Amniotic epithelial cell (primary cell): ENCODE measurements at places on chromosomes 7 and 10.

- DNase-seq, result no peak
Observed at GRCh38 chr7:157523371-157523765, 186.6 kb downstream of the DNAJB6 start.

DNA sequence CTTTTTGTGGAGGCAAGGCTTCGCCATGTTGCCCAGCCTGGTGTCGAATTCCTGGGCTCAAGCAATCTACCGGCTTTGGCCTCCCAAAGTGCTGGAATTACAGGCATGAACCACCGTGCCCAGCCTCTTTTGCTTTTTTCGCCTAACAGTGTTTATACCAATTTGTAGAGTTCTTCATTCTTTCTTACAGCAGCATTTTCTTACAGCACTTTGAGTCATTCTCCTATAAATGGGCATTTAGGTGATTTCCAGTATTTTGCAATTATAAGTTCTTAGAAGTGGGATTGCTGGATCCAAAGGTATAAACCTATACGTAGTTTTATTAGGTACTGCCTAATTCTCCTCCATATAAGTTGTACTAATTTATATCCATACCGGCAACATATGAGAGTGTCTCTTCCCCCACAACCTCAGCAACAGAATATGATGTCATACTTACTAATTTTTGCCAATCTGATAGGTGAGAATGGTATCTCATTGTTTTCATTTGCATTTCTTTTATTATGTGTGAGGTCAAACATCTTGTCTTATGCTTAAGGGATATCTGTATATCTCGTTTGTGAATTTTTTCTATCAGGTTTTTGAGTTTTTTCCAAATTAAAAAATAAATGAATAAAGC is 39.1 kb downstream of the SUFU start:
- DNase-seq, result peak; percentile 50

GRCh38 chr7:34025600-34025999 is 120.3 kb downstream of the BMPER start:
- no peak for DNase-seq

- no peak for DNase-seq
Observed at GRCh38 chr10:71780719-71781118, 7.4 kb upstream of the VSIR start.

GRCh38 chr7:134209322-134210015 is 82.3 kb downstream of the LRGUK start:
- no peak for DNase-seq

DNA sequence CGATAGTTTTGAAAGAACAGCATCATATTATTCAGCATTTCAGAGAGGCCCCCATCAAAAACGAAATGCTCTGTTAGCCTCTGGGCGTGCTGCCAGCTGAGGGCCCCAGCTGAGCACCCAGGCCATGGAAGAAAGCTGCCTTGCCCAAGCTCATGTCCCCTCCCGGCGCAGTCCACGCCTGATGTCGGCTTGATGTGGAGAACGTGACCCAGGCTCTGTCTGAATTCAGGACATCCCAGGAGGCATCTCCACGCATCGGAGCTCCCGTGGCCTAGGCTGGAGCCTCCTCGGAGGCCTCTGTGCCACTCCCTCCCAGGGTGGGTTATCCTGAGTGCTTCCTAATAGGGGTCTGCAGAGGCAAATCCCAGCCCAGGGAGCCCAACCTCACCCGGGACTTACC is 218.3 kb upstream of the AKR1E2 start:
- no peak for DNase-seq

- no peak for DNase-seq
Observed at GRCh38 chr7:139264220-139264619, 33.2 kb downstream of the UBN2 start.

GRCh38 chr7:43276547-43276946 is 164.1 kb downstream of the HECW1 start:
- no peak for DNase-seq

DNA sequence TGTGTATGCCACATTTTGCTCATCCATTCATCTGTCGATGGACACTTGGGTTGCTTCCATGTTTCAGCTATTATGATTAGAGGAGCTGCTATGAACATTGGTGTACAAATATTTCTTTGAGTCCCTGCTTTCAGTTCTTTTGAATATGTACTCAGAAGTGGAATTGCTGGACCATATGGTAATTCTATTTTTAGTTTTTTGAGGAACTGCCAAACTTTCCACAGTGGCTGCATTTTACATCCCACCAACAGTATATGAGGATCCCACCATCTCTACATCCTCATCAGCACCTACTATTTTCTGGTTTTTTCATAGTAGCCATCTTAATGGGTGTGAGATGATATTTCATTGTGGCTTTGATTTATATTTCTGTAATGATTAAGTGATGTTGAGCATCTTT is 44.7 kb upstream of the ZMIZ2 start:
- no peak for DNase-seq

GRCh38 chr10:68230268-68230667 is 1.6 kb downstream of the ATOH7 start:
- DNase-seq, result no peak

DNA sequence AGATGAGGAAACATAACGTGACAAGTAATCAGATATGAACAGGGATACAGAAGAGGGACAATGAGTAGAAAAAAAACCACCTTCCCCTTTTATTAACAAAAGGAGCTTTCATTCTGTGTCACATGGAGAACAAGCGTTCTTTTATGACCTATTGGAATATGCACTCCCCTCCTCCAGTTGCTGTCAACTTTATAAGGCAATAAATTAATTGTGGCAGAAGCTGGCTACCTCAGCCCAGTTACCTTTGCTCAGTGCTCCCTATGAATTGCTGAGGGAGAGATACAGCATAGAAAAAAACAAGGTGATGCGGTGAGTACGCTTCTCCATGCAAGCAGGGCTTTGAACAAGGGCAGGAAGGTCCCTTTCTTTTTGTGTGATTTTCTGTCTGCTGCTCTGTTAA is at the start of gene MGAM2:
Gene MGAM2, plus strand, starts transcription at position 220 of the 400 bp plus-strand sequence. CDS start 5,156 bp downstream, outside the sequence.
- no peak for DNase-seq

- no peak for DNase-seq
Observed at GRCh38 chr10:89233033-89233432, 18.5 kb downstream of the LIPA start.

GRCh38 chr7:20748853-20749252 is 37.8 kb downstream of the SP8 start:
- DNase-seq, result no peak

GRCh38 chr7:46201961-46202360 is 280.9 kb upstream of the IGFBP3 start:
- no peak for DNase-seq

DNA sequence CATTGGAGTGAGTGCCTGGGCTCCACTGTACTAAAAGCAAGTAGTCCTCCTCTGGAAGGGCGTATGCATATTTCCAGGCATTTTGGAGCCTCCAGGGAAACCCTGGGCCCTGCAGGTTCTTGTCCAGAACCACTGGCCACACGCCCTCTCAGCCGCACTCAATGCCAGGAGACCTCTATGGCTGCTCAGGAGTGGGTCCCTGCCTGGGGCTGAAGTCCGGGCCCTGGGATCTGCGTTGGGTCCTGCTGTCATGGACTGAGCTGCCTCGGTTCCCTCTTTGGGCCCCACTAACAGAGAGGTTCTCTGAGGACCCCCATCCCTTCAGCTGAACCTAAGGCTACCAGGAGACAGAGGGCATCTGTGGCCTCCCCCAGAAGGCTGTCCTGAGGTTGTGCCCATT is 58.3 kb downstream of the GRK5 start:
- no peak for DNase-seq

GRCh38 chr7:41700044-41700471 is 2.8 kb downstream of the INHBA start:
- no peak for DNase-seq

GRCh38 chr7:12629816-12630512 is 57.5 kb upstream of the ARL4A start:
- no peak for DNase-seq

DNA sequence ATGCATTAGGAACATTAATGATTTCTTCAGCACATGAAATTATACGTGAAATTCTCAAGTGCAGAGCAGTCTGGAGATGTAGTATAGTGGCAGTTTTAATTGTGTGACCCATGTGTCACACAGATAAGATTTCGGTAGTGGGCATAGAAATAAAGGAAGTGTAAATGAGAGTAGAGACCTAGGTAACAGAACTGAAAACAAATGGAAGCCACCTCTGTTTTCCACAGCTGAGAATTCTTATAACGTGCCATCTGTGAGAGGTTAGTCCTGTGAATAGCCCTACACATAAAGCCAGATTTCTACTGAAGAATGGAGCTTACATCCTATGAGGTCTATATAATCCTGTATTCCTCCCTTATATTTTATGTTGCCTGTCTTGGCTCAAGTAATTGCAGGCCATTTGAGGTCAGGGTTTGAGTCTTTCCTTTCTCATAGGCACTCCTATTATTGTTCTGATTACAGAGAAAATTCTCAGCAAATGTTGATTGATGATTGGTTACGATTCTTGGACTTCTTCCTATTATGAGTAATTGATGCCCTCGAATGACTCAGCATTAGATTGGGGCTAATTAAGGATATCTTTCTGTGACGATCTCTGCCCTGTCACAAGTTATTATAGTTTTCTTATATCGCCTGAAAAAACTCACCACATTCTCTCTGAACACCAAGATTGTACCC is 258.2 kb downstream of the KIF20B start:
- no peak for DNase-seq

DNA sequence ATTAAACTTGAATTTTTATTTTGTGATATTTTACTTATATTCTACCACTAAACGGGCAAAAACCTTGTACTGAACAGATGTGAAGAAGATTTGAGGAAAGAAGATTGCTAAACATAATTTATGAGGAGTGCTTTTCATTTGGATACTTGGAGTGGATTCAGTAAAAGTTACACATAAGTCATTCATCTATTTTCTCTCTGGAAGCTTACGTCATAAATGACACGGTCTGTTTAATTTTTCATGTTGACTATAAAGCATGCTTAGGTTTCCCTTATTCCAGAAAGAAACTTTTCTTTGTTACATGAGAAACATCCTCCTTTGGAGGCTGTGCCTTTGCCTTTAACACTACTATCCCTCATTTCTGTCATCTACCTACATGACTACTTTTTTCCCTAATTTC is 53.9 kb downstream of the TFEC start:
- DNase-seq, result peak; percentile 47

GRCh38 chr7:65953890-65954450 is 28.0 kb downstream of the GUSB start:
- no peak for DNase-seq

- DNase-seq, result no peak
Observed at GRCh38 chr10:86195521-86196157, 171.0 kb downstream of the GRID1 start.

DNA sequence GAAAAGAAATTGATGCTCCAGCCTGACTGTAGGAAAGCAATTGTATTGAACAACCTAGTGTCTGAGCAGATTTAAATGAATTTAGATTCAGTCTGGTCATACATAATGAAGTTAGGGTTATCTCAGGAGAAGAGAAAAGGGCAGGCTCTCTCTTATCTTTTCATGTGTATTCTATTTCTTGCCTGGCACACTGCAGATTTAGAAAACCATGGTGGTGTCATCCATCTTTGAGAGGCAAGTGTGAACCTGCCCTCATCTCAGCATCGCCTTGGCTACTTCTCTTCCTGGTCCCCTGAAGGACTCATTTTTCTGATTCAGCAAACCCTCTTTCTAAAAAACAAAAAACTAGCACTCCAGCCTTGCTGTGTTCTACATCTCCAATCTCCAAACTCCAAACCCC is 137.7 kb downstream of the LRRC4 start:
- DNase-seq, result no peak

DNA sequence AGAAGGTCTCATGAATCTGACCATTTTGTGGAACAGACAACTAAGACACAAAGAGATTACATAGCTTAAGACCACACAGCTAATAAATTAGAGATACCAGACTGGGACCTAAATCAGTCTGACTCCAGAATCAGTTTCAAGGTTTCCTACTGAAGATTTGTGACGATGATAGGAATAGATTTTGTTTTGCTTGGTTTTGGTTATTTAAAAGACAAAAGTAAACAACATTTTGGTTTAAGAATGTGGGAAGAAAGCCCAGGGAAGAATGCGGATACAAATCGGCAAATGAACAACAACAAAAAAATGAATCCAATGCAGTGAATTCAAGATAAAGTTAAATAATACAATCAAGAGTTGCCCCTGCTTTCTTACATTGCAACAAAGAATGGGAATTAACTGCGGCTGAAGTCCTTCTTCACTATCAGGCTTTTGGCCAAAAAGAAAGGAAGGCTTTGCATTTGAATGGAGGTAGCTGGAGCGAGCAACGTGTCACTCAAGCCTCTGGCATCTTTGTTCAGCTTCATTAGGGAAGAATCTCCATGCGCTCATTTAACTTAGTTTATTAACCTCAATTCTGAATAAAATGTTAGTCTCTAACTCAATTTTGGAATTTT is 210.8 kb downstream of the ADAM12 start:
- no peak for DNase-seq

GRCh38 chr7:12771378-12771877 is 84.0 kb downstream of the ARL4A start:
- DNase-seq, result peak; percentile 82

GRCh38 chr7:28065308-28065707 is 115.3 kb downstream of the JAZF1 start:
- peak; percentile 66 for DNase-seq

DNA sequence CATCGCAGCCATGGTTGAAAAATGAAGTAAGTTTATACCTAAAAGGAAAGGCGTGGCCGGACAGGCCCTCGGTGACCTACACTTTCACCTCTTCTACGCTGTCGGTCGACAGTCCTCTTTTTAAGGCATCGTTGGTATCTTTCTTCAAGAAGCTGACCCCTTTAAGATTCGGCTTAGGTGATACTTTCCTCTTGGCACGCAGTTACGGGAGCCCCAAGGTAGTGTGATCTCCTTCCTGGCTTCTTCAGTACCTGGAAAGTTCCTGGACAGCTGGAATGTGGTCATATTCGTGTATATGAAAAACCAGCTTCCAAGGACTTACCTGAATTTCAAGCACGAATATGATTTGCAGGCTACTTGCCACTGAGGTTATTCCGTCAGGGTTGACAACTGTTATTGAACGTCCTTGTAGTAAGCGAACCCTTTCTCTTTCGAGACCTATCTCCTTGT is 885 bp upstream of the SYPL1 start:
- no peak for DNase-seq

DNA sequence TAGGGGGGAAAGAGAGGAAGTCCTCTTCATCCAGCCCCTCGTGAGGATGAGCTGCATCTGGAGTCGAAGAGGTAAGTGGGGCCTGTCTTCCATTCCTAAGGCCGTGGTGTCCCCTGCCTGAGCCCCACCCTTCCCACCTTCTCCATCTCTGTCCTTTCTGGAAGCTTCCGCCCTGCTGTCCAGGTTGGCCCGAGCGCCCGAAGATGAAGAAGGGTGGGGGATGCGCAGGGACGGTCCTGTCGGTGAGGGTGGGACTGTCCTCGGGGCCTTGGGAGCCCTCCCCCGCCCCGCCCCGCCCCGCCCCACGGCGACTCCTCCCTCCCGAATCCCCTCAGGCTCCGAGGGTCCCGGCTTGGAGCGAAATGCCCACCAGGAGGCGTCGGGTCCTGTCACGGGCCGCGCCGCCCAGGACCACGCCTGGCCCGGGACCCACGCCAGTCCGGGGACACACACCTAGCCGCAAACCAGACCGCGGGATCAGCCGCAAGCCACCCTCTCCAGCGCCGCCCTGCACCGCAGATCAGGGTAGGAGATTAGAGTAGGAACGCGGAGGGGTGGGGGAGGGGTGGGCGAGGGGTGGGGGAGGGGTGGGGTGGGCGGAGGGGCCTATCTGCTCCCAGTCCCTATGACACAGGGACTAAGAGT is 15.3 kb downstream of the GPRIN2 start:
- DNase-seq, result peak; percentile 16

GRCh38 chr10:22159180-22159579 is 58.6 kb downstream of the EBLN1 start:
- no peak for DNase-seq
